Cardiac muscle cell (in vitro differentiated cells and primary cell): ENCODE measurements at places on chromosomes 11 and 22. TPM values are rescaled to one million over a fixed set of nuclear protein-coding genes. Genes with fewer than 3 reads are reported as not detected.

The ENTHD1 gene
- not detected in 2 replicates for total RNA-seq

The CASP1 gene
- total RNA-seq, result not detected in 2 replicates

The LBHD1 gene
- 11.1 and 11.6 TPM in 2 replicates for total RNA-seq

The KCNK4 gene
- total RNA-seq, result not detected in 2 replicates

The TSSK2 gene
- not detected in 2 replicates for total RNA-seq

The LRP5 gene
- 40.4 and 245 TPM in 2 replicates for total RNA-seq

The RTCB gene
- total RNA-seq, result 104 and 109 TPM in 2 replicates

The RFPL1 gene
- not detected in 2 replicates for total RNA-seq

The ABCG4 gene
- 1.9 and 3.2 TPM in 2 replicates for total RNA-seq

The PLA2G6 gene
- 26.1 and 41.5 TPM in 2 replicates for total RNA-seq

The OR8D1 gene
- total RNA-seq, result not detected in 2 replicates

The MMP10 gene
- total RNA-seq, result not detected in 2 replicates

The APOL1 gene
- total RNA-seq, result 0.11 TPM in 1 of 2 replicates, not detected in the other
